Keratinocyte (primary cell): ENCODE measurements at places on chromosomes 2 and 18.

DNA sequence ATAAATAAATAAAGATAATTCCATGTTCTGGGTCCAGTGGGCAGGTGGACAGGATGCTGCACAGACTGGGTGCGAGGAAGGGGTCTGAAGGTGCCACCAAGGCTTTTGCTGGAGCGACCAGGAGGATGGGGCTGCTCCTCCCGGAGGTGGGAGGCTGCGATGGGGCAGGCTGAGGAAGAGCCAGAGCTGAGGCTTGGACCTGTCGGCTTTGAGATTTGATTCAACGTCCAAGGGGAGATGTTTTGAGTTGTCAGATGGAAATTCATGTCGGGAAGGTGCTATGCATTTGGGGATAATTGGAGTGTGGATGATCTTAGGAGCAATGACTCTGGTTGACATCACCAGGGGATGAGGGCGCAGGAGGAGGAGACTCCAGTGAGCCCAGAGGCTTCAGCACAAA, 11.7 kb downstream of the ALLC start:
- no peak for DNase-seq

DNA sequence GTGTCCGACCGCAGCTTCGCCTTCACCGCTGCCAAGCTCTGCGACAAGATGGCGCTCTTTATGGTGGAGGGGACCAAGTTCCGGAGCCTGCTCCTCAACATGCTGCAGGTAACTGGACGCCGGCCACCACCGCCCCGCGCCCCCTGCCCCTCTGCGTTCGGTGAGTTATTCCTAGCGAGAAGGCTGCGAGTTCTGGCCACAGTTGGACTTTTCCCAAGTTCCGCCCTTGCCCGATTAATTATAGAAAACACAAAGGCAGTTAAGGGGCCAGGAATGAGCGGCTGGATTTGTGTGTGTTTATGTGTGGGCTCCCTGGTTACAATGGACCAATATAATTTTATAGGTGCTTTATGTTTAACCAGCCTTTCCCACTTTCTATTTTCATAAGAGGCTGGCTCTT, 189.2 kb downstream of the SMAD7 start:
- DNase-seq = no peak

DNA sequence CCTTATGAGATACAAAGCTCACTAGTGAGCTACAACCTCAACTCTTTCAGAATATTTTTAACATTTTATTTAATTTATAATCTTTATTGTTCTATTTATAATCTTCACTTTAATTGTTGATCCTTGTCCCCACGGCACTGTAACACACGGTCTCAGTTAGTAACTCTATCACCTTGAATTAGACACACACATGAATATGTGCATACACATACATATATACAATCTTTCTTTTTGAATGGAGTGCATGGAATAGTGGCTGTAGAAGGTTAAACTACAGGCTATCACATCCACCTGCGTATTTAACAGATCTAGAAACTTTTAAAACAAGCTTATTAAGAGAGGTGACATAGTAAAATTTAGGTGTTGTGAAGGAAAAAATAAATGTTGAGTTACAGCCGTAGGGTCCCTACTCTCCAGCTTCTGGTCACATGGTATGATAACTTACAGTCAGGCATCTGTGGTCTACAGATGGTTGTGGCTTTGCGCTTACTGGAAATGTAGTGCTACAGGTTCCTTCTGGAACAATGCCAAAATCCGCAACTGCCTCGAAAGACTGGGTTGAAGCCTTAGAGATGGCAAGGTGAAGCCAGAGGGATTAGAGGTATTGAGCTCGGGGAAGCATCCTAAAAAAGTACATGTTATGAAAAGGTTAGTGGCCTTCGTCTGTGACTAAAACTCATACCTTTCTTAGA, 1324.1 kb upstream of the SLC39A10 start:
- no peak for DNase-seq

DNA sequence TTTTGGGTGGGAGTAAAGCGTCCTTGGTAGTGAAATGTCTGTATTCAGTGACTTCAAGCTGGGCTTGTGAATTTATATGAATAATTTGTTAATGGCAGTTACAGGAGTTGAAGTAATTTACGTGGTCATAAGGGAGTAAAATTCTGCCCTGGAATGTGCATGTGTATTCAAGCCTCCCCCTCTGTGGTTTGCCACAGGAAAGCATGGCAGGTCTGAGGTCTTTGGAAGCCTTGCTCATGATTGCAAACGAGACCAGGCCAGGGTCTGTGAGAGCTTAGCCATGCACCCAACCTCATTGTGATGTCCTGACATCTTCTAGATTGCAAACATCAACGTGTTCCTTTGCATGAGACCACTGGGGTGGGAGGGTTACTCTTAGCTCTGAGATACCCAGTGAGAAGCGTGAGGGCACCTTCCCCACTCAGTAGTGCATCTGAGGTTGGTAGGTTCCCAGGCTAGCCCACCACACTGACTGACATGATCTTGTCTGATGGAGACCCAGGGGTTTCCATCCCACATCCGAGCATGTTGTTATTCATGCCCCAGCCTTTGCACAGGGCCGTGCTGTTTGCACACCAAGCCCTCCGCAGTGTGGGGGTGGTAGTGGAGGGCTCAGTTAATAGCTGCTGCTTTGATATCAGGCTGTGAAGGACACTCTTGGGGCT, 216.5 kb downstream of the KLHL29 start:
- no peak for DNase-seq

- no peak for DNase-seq
These were observed 182.1 kb upstream of the SIX2 start for GRCh38 chr2:45191146-45191863.
